ENCODE measurements at places on chromosomes 3 and 15.

DNA sequence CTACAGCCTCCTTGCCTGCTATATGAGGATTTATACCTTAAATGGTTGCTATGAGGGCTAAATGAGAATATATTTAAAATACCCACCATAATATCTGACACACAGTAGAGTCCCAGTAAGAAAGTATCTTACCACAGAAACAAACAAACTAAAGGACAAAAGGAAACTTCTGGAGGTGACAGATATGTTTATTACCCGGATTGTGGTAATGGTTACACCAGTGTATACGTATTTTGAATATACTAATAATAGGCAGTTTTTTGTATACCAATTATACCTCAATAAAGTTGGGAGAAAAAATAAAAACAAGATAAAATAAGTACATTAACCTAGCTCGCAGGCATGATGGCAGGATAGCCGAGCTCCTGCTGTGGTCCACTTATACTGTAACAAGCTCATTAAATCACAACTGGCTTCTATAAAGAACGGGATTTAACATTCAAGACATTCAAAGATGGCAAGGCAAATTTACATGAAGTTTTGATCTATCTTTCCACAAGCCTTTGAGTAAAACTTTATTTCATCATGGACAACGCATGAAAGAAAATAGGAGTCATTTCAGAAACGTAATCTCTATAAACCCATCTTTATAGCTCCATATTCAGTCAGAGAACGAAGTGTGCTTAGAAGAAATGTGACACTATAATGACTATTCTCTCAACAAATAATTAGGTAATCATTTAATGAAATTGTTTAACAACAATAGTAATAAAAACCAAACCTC, 1.5 kb downstream of the RPN1 start:
- DNase-seq: no peak

DNA sequence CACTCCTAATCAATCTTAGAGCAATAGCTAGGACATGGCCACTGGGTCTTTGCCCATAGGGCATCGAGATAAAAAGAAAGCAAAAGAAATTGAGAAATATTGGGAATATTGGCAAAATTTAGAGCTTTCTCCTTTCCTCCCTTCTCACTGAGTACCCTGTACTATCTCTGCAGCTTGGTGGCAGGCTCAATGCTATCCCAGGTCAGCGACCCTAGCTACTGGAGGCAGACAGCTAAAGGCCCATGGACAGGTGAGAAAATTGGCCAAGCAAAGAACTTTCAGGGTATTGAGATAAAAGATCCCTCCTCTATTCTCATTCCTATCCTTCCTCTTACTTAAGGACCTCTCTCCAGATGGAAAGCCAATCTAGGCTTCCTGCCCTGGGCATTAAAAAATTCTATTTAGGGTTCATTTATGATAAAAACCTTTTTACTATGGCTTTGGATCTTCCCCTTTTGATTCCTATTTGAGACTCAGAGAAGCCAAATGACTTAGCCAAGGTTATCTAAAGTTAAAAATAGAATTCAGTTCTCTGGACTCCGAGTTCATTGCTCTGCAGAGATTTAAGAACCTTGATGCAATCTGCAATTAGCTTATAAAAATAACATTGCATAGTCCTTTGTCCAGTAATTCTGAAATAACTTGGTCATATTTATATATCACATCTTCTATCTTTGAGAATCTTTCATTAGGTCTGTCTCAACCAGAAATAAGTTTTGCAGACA, 75.4 kb downstream of the THRB start:
- no peak for DNase-seq

GRCh38 chr3:20054549-20054987, 14.3 kb downstream of the KAT2B start:
- peak; percentile 64 for DNase-seq

- DNase-seq: no peak
These were observed 877 bp upstream of the FEM1B start for GRCh38 chr15:68276668-68277067.

DNA sequence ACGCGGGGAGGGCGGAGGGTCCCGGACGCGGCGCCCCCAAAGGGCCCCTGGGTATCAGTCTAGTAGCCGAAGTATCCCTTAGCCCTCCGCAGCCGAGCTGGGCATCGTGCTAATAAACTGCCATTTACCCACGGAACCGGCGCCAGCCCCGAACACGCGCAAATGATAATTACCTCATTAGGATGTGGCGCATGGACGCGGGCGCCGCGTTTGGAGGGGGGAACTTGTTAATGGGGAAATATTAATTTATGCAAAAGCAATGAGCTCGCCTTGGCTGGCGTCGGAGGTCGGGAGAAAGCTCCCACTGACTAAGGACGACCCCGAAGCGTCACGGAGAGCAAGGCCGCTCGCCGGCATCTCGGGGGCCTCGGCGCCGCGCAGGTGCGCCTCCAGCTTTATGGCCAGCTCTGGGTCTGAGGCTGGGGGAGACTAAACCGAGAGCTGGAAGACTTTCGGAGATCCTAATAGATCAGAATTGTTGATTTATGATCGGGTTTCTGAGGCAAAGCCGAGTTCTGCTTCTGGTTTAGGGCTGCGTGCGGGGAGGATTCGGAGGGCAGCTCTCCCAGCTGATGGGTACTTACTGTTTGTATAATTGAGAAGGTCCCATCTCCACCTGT, 474 bp upstream of the FEZF2 start:
- DNase-seq: no peak

- DNase-seq: no peak
These were observed 48.0 kb upstream of the TSPAN3 start for GRCh38 chr15:77118882-77119321.

- no peak for DNase-seq
These were observed 19.0 kb upstream of the PRICKLE2 start for GRCh38 chr3:64244011-64244942.

DNA sequence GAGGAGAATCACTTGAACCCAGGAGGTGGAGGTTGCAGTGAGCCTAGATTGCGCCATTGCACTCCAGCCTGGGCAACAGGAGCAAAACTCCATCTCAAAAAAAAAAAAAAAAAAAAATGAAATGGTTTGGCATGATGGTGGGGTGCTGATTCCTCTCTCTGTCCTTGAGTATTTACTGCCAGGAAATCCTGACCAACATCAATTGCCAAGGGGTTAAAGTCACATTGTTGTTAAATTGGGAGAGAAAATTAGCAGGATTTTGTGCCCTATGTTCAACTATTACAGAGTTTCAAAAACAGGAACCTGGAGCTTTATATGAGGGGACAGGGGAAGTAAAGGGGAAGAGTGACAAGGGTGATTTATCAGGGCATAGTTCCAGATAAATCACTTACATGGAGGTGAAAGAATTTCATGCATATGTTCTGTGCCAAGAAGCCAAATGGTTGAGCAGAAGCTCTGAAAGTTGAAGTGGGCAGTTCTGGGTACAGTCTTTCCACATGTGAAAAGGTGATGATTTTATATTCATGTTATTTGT, 70.5 kb upstream of the TSEN2 start:
- DNase-seq: no peak

DNA sequence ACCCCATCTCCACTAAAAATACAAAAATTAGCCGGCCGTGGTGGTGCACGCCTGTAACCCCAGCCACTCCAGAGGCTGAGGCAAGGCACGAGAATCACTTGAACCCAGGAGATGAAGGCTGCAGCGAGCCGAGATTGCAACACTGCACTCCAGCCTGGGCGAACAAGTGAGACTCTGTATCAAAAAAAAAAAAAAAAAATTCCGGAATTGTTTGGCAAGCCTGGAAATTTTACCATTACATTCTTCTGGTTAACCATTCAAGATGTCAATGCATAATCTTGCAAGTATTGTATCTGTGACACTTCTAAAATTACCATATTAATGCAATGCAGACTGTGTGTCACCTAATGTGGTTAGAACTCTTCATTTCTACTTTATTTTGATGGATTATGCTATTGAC, 67.0 kb downstream of the CSNK1G1 start:
- no peak for DNase-seq

- DNase-seq: peak; percentile 29
These were observed 22.4 kb downstream of the PLA2G4F start for GRCh38 chr15:42133886-42134502.

GRCh38 chr3:100503448-100503847, 11.0 kb downstream of the TMEM45A start:
- no peak for DNase-seq

GRCh38 chr3:31132132-31132769, 237.8 kb upstream of the GADL1 start:
- DNase-seq: no peak

- no peak for DNase-seq
These were observed 34.8 kb downstream of the CCNL1 start for GRCh38 chr3:157125101-157125500.

DNA sequence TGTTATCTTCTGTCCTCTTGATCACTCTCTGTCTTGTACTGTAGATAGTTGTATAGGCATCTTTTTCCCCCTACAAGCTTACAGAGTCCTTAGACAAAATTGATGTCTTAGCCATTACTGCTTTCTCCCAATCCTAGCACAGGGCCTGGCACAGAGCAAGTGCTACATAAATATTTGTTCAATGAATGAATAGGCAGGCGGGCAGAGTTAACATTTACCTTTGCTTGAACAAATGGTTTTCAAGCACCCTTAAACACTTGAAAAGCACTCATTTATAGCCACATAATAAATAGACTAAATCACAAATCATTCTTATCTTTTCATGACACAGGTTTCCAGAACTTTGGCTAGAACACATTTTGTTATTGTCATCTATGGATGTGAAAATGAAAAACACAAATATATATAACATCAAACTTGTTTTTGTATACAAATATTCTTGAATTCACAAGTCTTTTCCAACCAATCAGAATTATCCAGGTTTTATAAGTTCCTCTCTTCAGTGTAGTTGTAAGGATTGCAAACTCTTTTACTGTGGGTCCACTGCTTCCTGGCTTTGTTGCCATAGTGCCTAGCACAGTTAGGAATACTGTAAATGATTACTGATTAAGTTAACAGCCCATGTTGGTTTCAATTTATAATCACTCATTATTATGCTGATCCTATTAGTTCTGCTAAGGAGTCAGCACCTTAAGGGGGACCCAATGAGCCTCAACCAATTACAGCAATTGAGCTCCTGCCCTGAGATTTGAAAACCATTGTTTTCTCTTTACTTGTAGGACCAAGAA, 61.9 kb downstream of the ISL2 start:
- no peak for DNase-seq

DNA sequence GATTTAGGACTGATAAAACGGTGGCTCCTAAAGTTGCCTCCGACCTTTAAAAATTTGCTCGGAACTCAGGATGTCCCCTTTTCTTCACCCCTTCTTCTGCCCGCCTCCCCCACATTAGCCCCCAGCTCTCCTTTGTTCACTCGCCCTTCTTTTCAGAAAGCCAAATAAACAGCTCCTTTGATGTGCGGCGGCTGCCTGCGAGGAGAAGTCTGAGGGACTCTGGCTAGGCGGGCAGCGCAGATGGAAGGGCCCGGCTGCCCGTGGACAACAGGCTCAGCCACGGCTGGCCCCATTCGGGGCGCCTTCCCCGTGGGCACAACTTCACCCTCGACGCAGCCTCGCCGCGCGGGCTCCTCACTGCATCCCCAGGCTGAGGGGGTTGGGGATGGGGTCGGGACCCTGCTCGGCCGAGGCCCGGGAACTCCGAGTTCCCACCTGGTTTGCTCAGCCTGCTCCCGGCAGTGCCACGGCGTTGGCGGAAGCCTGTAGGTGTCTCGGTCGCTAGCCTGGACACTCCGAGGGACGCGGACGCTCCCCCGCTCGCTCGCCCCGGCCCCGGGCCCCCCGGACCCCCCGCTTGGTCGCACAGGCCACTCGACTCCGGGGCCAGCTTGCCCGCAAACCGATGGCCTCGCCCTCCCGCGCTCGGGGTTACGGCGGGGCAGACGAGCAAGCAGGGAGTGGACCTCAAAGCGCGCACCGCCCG, 897 bp upstream of the TLE3 start:
- no peak for DNase-seq

DNA sequence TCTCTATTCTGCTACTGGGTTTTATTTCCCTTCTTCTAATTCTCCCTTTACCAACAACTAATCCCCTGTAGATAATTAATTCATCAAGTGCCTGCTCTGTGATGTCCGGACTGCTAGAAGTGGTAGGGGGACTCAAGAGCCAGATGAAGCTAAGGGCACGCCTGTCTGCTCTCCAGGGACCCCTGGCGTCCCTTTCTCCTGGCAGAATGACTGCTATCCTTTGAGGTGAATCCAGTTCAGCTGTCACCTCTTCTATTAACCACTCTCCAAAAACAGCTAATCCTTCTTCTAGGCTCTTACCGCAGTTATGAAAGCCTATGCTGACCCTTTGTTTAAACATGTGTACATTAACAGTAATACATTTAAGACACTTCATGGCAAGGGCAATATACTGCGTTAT, 1.4 kb upstream of the CHRNA7 start:
- DNase-seq: no peak

DNA sequence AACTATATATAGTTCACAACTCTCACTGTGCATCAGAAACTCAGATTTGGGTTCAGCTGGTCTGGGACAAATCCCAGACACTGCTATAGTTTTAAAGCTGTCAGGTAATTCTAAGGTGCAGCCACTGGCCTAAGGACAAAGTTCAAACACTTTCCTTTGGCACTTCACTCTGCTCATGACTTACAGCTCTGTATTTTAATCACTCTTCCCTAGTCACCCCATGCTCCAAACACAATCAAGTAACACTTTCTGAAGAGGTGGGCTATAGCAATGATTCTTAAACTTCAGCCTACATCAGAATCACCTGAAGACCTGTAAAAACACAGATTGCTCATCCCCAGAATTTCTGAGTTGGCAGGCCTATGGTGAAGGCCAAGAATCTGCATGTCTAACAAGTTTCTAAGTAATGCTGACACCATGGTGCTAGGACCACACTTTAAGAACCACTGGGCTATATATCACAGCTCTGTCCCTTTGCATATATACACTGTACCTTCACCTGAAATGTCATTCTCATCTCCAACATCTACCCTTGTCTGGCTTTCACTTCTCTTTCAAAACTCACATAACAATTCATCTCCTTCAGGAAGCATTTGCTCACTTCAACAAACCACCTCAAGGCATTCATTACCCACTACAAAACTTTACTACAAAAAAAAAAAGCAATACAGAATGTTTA, 21.4 kb downstream of the STAG1 start:
- DNase-seq: no peak

GRCh38 chr15:60356832-60357231, 41.0 kb downstream of the ANXA2 start:
- DNase-seq: no peak

- DNase-seq: no peak
These were observed 46.2 kb downstream of the PTH1R start for GRCh38 chr3:46923559-46924350.

GRCh38 chr3:69879051-69879450, 120.5 kb upstream of the SAMMSON start:
- DNase-seq: no peak

DNA sequence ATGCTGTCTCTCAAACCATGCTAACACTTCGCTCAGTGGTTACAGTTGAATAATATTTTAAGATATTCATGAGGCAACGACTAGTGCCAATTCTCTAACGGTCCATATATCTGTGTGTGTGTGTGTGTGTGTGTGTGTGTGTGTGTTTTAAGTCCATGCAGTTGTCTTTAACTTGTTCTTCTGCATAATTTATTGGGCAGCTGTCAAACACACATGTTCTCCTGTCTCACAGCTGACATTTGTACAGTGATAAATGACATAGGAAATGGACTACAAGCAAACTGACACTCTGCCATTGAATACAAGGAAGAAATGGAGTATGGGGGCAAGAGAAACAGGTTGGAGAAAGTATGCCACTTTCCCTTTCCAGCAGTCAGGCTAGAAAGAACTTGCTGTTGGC, 172.0 kb downstream of the PDZRN3 start:
- no peak for DNase-seq

GRCh38 chr3:66475386-66476020, 25.3 kb downstream of the LRIG1 start:
- no peak for DNase-seq

- no peak for DNase-seq
These were observed 107.8 kb upstream of the VEPH1 start for GRCh38 chr3:157610876-157611535.

GRCh38 chr15:89746386-89746780, 4.7 kb downstream of the MESP1 start:
- no peak for DNase-seq

Data from stimulated activated CD8-positive, alpha-beta memory T cell treated with anti-CD3 and anti-CD28 coated beads, Interleukin-15, amount 100 ng/mL, for 48 hours (primary cell).